ENCODE measurements at places on chromosomes 4 and X.
A peak's percentile ranks its signal among the peaks of the same experiment; 100 is the strongest.

DNA sequence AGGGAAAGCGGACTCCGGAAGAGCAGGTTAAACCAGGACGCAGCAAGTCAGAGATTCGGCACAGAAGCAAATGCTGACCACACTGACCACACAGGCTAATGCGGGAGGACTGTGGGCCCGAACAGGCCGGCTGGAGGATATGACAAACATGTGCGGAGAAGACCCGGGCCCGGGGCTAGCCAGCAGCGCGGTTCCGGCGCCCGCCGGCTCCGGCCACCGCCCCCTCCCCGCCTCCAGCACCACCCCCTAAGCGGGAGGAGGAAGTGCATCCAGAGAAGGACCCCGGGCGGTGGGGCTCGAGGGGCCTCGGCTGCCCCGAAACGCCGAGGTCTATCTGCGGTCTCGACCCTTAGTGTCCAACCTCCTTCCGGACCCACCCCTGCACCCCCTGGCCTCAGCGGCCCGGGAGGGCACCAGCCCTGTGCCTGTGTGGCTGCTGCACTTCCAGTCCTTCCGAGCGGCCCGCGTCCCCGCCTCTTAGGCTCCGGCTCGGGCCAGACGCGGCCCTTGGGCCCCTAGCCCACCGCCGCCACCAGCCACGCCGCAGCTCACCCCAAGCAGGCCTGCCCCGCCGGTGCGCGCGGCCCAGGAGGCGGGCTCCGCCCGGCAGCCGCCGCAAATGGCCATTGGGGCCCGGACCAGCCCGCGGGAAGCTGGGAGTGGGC, 2.1 kb downstream of the ELOVL6 start:
- peak; percentile 26 for DNase-seq

DNA sequence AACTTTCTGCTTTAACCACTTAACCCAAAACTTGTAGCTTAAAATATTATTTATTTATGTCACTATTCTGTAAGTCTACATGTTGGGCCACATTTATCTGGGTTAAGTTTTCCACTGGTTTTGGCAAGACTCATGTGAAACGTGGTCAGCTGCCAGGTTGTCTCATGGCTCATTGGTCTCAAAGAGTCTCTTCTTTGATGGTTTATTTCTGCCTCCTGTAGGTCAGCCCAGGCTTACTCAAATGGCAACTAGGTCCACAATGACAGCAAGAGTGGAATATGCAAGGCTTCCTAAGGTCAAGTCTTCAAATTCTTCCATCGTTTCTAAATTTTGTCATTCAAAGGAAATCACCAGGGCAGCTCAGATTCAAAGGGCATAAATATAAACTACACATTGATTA, 828.7 kb downstream of the PCDH7 start:
- no peak for DNase-seq

DNA sequence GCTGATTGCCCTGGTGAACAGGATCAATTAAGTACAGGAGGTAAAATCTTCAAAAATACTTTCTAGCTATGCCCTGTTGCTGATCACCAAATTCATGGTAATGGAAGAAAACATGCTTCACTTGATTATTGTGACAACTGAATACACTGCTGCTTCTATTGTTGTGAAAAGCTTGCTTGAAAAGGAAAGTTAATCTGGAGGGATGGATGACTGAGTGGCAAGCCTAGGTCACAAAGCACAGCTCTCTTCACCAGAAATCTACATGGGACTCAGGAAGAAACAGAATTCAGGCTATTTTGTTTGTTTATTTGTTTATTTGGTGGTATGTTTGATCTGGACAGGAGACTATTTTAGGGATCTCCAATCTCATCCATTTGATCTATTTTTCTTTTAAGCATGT, 182.0 kb downstream of the MGST2 start:
- no peak for DNase-seq

- no peak for DNase-seq
Observed at GRCh38 chr4:52894443-52894842, 32.3 kb downstream of the RASL11B start.

DNA sequence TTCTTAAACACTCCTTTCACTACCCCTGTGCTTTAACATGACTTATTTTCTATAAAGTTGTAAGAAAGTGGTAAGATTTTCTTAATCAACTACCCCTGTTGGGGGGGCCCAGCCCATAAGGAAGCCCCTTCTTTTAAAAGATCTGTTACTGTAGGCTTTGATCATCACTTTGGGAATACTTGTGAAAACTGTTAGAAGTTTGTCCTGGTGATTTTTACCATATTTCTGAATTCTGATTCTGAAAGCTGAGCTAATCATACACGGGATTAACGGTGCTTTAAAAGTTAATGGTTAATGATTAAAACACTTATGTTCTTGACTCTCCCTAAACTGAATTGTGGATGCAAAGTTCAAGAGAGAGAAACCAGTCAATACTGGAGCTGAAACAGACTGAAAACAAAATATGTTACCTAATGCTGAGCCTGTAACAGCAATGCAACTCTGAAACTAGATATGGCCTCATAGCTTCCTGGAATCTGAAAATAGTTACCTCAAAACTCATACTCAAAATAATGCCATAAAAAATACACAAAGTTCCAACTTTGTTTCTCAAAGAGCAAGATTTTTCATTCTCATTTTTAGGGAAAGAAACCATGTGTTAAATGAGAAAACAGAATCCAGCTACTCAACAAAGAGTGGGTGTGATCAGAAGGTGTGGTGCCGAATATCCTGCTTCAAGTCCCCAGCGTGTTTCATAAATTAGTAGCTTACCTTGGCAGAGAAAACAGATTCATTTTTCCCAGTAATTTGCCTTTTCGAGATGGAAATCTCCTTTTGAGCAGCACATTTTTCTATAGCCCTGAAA, 31.6 kb downstream of the ADH7 start:
- DNase-seq, result no peak

DNA sequence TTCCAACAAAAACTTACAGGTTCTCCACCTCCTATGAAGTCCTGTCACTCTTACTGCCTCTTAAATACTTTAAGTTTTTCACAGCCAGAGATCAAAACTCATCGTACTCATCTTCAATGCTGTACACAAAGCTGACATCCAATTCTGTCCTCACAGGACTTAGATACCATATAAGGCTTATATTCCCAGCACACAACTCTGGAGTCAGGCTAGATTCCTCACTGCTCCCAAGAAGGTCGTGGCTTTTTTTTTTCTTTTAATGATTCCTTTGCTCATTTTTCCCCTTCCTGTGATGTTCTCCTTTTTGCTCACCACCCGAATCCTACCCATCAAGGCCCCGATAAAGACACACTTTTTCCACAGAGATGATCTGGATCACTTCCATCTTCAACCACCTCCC, 914 bp downstream of the TRAPPC2 start:
- DNase-seq, result no peak

- DNase-seq, result no peak
Observed at GRCh38 chr4:139266583-139267257, 13.3 kb downstream of the MGARP start.

DNA sequence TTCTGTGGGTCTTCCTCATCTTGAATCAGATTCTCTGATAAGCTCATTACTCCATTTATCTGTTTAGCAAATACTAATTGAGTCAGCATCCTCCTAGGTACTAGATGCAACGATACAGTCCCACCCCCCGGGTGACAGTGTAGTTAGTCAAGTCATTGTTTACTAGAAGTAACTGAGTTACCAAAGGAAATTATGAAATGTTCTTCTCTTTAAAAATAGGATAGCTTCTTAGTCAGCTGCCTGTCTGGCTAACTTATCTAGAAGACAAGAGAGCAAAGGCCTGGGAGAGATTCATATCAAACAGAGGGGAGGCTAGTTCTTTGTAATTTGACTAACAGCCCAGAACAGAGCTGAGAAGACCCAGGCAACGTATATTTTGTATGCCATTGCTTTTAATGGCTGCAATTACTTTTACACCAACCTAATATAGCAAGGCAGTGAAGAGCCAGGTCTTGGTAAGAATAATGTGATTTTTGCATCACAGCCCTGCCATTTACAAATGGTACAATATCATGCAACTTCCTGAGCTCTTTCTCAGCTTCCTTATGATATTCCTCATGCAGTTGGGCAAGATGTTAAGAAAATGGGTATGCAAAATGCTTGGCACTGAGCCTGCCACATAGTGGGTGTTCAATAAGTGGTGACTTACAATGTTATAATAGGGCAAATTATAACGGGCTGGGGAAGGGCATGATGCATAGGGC, 149.9 kb downstream of the CHIC2 start:
- DNase-seq, result no peak

Measured in 8988T (cell line).